ENCODE measurements at places on chromosomes 11 and 22.

DNA sequence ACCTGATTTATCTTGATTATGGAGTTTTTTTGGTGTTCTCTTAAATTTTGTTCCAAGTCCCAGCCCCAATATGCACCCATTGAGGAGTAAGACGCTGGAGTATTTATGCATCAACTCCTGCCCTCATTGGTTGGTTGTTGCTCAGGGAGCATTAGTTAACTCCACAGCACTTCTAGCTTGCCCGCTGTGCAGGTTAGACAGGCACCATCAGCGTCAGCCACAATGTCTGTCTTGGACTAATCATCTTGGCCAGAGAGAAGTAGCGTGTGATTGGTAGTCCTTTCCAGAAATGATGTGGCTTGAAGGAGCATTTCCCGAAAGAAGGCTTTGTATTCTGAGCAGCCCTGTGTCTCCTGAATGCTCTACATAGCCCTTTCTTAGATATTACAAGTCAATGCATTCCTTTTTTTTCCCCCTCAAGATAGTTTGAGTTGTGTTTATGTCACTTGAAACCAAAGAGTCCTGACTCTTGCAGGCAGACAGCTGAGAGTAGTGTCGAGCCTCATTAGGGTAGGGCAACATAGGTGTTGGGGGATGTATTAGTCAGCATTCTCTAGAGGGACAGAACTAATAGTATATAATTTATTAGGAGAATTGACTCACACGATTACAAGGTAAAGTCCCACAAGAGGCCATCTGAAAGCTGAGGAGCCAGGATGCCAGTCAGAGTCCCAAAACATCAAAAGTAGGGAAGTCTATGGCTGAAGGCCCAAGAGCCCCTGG, 94.6 kb upstream of the RCN1 start:
- no peak for DNase-seq

DNA sequence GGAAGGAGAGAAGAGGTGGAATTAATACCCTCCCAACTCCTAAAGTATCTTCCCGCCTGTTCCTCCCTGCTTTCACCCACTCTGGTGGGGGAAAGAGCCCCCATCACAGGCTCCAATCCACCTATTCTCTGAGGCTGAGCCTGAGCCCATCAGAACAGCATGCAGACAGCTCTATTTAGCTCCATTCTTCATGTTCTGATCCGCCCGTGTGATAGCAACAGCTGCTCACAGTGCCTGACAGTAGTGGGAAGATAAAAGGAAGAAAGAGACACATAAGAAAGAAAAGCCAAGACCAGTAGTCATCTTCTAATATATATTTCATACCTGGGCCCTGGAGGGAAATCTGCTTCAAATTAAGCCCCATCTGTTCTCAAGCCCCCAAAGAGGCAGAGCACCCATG, 80.3 kb upstream of the AKIP1 start:
- DNase-seq = no peak

- DNase-seq = no peak
Observed at GRCh38 chr11:18768472-18768901, 23.1 kb downstream of the PTPN5 start.

DNA sequence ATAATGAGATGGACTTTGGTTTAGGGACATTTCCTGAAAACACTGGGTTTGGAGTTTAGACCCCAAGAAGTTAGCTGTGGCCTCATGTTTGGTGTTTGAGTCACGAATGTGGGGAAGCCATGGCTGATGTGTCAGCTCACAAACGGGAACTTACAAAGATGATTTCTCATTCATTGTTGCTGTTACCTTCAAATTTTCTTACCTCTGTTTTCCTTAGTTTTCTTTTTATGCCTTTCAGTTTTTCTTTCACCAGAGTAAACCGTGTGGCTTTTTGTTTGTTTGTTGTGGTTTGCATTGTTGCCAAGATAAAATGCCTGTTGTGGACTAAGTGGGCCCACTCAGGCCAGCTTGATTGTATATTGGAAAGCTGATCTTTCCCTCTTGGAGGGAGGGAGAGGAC, 89.1 kb downstream of the SWAP70 start:
- no peak for DNase-seq

GRCh38 chr11:85875505-85875904, 20.3 kb downstream of the CCDC83 start:
- no peak for DNase-seq

GRCh38 chr11:89521294-89521693, 30.1 kb upstream of the NOX4 start:
- no peak for DNase-seq

DNA sequence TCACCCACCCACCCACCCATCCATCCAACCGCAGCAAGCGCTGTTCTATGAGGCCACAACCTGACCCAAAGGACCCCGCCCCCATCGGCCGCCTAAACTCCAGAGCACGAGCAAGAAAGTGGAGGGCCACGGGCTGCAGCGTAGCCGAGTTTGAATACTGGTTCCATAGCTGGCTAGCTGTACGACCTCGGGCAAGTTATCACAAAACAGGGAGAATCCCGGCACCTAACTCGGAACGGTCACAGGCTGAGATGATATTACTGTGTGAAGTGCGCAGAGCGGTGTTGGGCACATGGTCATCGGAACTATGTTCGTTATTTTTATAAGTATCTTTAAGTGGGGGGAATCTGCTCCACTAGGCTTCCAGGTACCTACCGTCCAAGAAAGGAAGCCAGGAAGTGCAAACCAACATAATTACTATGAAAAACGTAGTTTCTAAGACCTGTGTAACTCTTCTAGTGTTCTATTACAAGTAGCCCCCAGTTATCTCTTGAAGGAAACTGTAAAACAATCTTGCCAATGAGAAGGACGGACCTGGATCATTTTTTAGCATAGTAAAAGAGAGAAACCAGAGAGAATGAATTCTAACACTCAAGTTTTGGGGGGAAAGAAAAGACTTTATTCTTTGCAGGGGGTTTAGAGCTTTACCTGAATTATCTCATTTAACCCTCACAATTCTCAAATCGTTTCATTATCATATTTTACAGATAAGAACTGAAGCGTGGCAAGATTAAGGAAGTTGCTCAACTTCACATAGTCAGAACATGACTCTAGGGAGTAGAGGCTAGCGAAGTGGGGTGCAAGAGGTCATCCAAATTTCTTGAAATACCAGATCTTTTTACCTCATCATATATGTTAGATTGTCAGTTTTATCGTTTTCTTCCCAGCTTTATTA, 663 bp upstream of the BUD13 start:
- DNase-seq = no peak

- no peak for DNase-seq
Observed at GRCh38 chr11:37320921-37321320, 722.9 kb upstream of the RAG2 start.
